Chondrocyte (in vitro differentiated cells): ENCODE measurements at places on chromosomes 1 and 21.
A peak's percentile ranks its signal among the peaks of the same experiment; 100 is the strongest.

DNA sequence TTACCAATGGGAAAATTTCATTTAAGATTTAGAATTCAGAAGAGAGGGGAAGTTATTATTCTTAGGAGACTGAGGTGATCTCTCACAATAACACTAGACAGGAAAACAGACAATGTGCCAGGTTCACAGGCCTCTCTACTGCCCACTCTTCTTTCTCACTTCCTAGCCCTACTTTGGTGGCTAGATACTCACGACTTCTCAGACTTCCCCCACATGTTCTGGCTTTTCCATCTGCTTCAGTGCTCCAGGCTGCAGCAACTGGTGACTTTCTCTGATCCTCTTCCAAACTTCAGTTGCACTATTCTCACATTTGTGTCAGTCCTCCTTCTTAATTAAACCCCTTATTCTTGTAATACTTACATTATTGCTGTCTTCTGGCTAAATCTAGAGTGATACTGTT, 208.7 kb upstream of the KCTD3 start:
- DNase-seq, result no peak

DNA sequence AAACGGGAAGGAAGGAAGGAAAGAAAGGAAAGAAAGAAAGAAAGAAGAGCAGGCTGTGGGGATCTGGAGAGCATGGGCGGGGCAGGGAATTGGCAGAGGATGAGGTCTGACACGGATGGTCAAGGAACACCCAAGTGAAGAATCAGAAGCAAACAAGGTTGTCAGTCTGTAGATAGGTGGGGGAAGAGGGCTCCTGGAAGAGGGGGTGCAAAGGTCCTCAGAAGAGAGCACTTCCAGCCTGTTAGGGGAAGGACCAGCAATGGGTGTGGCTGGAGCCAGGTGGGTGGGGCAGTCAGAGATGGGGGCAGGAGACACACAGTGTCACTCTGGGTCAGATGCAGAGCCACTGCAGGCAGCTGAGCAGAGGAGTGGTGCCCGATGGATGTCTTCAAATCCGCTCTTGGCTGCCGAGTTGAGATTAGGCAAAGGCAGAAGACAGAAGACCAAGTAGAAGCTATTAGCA, 11.0 kb upstream of the PLA2G2C start:
- DNase-seq, result no peak

DNA sequence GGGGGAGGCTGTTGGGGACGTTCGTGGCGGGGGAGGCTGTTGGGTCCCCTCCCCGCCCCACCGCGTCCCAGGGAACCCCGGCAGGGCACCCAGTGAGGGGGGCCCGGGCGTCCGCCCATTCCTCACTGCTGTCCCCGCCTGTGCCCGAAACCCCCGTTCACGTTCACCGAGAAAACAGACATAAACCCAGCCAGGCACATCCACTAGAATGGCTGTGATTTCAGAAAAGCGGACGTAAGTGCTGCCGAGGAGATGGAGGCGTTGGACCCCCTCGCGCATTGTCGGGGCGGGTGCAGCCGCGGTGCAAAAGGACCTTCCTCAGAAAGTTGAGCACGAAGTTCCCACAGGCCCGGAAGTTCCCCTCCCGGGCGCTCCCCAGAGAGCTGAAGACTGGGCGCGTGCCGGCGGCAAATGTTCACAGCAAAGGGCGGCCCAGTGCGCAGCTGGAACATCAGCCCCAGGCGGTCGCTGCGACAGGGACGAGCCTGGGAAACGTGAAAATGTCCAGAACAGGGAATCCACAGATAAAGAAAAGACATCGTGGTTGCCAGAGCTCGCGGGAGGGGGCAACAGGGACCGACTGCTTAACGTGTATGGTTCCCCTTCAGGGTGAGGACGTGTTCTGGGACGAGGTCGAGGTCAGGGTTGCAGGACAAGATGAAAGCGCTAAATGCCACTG, 18.5 kb upstream of the SAMD11 start:
- peak; percentile 88 for DNase-seq

GRCh38 chr1:206144605-206145004, 27.4 kb upstream of the AVPR1B start:
- DNase-seq, result no peak

GRCh38 chr1:154574716-154575115, 7.1 kb downstream of the CHRNB2 start:
- DNase-seq, result no peak

DNA sequence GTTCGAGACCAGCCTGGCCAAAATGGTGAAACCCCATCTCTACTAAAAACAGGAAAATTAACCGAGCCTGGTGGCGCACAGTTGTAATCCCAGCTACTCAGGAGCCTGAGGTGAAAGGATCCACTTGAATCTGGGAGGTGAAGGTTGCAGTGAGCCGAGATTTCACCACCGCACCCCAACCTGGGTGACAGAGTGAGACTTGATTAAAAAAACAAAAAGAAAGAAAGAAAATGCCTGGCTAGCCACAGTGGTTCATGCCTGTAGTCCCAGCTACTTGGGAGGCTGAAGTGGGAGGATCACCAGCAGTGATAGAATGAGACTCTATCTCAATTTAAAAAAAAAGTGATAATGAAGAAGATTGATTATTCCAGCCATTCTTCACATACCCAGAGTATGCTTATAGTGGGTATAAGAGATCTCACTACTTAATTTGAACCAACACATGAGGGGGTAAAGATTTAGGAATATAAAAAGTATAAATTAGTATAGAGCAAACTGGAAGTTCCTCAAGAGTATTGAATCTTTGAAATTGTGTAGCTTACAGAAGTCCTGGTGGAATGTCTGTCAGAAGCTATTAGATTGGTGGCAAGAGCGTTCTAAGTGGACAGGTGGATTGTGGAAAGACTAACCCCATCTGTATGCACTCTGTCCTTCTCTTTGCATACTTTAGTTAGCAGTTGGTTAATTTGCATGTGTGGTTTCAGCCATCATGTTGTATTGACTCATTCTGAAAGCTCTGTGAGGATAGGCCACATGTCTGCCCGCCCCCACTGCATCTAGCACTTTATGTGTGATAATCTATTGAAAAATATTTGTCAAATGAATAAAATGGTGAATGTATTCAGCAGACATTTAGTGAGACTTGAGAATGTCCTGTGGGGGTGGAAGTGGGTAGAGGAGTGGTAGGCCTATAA, 25.0 kb downstream of the RLF start:
- DNase-seq, result no peak

DNA sequence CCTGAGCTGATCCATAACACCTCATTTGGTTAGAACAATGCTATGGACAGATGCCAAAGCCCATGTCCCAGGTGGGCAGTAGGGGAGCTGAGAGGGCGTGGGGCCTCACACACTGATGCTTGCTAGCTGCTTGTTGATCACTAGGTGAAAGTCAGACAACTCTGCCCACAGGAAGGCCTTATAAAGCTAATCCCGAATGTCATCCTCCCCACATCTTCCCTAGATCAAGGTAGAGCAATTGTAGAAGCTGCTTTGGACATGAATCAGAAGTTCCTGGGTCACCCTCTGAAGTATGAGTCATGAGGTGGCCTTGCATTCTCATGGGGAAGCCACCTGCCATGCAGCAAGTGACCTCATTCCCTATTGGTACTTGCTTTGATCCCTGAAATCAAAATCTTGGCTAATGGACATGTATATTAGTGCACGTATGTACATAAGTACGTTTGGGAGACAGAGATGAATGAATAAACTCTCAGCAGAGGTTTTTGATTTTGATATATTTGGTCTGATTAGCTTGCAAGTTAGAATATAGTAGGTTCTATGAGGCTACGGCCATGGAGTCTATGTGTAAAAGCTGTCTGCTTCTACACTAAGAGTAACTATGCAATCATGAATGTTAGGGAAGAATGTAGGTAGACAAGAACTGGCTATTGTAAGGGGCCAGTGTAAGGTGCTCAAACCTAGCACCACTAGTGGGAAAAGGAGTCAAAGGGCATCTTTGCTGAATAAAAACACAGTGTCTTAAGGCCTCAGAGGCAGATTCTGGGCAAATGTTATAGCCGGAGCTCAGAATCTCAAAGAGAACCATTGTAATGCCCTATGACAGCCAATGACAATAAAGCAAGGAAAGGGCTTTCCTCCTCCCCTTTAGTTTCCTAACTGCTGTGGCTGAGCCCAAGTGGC, 52.6 kb downstream of the ABCA4 start:
- DNase-seq, result no peak

DNA sequence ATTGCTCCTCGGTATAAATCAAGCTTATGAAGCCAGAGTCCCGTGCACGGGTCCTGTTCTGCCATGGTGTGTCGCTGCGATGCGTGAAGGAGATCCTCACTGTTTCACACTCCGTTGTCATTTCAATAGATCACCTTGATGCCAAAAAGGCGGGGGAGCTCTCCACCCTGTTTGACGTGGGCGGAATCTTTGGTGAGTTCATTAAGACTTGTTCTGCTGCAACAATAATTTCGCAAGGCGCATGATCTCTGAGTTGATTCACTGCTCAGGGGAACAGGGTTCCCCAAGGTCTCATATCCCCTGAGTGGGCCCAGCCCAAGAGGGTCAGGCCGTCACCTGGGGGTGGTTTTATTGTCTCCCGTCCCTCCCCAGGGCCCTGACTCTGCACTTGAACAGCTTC, 50.0 kb downstream of the SLC37A1 start:
- DNase-seq, result no peak

DNA sequence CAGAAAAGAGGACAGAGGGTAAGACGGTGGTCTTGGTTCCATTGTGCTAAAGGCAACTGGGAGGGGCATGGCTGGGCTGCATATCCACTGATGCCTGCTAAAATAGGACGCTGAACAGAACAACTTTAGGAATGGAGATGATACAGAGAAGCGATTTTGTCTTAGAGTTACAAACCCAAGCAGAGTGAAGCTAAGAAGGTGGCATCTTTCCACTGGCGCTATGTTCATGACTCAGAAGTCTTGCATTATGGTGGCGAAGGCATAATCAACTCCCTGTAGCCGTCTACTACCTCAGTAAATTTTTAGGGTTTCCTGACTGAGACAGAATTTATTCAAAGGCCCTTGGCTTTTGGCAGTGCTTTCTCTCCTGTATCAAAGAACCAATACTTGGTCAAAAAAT, 57.3 kb downstream of the MEF2D start:
- no peak for DNase-seq

- no peak for DNase-seq
Measured at GRCh38 chr1:7727809-7728471, 43.2 kb upstream of the VAMP3 start.

DNA sequence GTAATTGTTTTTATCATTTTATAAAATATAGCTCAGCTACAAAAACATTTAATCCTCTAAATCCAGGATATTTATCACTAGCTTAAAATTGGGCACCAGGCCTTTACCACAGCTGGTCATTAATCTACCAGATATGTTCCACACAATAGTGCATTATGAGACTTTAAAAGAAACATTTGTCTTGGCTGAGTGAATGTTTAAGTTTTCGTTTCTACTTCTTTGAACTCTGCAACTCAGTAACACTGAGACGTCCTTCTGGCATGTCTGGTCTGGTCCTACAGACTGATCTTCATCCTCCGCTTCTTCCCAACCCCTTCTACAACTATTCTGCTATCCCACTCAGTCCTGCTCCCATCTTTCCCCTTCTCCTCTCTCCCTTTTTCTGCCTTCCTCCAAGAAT, 296.2 kb downstream of the NEGR1 start:
- DNase-seq, result no peak

- DNase-seq, result no peak
Measured at GRCh38 chr1:111099289-111099688, 40.6 kb downstream of the DRAM2 start.

GRCh38 chr1:202135221-202135721, 9.3 kb downstream of the ARL8A start:
- no peak for DNase-seq

GRCh38 chr1:67646145-67647035, 38.6 kb upstream of the GADD45A start:
- DNase-seq, result no peak

DNA sequence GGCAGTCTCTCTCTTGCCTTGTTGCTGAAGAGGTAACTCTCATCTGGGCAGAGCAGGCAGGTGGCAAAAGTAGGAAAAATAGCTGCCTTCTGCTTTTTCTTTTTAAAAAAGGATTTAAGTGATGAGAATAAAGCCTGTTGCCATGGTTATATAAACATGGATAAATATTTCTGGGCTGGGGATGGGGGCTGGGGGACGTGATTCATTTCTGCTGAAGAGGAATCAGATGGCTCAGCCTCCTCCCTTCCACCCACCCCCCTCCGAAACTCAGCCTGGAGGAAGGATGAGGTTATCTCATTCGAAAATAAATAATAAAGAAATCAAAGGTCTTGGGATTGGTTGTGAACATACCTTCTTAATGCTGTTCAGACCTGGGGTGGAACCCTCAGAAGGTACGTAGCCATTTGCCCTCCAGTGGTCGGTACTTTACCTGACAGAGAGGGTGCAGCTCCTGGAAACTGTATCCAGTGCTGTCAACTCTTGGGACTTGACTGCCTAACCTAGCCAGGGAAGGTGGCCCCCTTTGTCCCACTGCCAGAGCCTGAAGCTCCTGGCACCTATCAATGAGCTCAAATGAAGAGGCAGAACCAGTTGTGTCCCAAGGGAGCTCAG, 3.8 kb upstream of the INKA2 start:
- no peak for DNase-seq

DNA sequence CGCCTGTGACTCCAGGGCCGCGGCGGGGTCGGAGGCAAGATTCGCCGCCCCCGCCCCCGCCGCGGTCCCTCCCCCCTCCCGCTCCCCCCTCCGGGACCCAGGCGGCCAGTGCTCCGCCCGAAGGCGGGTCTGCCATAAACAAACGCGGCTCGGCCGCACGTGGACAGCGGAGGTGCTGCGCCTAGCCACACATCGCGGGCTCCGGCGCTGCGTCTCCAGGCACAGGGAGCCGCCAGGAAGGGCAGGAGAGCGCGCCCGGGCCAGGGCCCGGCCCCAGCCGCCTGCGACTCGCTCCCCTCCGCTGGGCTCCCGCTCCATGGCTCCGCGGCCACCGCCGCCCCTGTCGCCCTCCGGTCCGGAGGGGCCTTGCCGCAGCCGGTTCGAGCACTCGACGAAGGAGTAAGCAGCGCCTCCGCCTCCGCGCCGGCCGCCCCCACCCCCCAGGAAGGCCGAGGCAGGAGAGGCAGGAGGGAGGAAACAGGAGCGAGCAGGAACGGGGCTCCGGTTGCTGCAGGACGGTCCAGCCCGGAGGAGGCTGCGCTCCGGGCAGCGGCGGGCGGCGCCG, at the start of gene SIM2:
TSS of gene SIM2 (plus strand) at position 135 of the 565 bp plus-strand sequence. CDS start 632 bp downstream, outside the sequence.
- DNase-seq, result no peak

DNA sequence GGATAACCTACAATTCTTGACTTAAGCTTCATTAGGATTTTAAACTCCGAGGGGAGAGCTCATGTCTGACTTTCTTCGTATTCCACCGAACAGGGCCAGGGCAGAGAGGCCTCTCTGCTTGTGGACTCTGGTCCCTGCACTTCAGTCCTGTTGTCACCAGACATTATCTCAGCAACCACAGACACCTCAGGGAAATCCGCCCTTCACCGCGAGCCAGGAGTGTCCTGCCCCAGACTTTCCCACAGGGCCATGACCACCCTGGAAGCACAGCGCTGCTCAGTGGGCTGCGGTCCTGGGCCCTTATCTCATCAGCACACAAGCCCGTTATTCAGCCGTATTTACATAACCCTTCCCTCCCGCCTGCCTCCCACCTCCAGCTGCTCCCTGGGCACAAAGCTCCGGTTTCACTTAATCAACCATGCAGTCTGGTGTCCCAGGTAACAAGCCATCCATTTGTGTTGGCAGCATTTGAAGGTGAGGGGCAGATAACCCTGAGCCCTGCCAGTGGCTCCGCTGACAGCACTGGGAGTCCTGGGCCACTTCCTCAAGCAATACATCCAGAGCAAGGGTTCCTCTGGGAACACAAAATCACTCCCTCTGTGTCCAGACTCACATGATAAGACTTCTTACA, 122.8 kb upstream of the RAB4A start:
- DNase-seq, result no peak
